ENCODE measurements at places on chromosomes 6 and 20. TPM values are rescaled to one million over a fixed set of nuclear protein-coding genes. Genes with fewer than 3 reads are reported as not detected.

DNA sequence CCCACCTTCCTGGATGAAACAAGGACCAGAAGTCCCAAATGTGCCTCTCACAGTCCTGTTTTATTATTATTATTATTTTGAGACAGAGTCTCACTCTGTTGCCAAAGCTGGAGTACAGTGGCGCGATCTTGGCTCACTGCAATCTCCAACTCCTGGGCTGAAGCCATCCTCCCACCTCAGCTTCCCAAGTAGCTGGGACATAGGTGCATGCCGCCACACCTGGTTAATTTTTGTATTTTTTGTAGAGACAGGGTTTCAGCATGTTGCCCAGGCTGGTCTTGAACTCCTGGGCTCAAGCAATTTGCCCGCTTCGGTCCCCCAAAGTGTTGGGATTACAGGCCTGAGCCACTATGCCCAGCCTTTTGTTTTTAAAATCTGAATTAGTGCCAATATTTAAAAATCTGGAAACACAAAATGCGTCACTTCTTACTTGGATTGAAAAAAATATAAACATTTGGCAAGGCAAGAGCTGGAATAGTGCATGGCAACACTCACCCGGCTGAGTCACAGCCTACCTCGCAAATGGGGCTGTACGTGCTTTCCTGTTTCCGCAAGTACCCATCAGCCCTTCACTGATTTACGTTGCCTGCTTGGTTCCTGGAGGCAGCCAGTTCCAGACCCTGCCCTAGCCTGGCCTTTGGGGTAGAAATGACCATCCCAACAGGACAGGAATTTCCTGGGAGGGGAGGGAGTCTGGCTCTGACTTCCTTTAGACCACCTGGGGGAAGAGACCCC lies 6.3 kb downstream of the SDCBP2 start:
- DNase-seq, result no peak

The PNISR gene
- 60.6 TPM for polyA plus RNA-seq

DNA sequence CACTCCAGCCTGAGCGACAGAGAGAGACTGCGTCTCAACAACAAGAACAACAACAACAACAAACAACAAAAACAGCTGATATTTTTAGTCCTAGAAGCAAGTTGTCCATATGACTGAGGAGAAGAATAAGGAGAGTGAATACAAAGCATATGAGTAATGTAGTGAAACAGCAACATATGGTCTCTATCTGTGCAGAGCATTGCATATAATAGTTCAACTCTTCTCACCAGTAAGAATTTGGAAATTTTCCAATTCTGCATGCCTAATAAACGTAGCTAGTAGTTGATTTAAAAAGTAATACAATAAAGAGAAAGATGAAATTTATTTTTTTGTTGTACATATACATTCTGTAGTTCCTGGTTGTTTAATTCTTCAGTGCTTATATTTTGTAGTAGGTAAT lies 129.7 kb upstream of the FAM83B start:
- no peak for DNase-seq

The NKAPL gene
- polyA plus RNA-seq, result 7.2 TPM
